ENCODE measurements at places on chromosomes 5 and 9. TPM values are rescaled to one million over a fixed set of nuclear protein-coding genes. Genes with fewer than 3 reads are reported as not detected.
A peak's percentile ranks its signal among the peaks of the same experiment; 100 is the strongest.

SYK gene
- 3.8 TPM for total RNA-seq

INSL6 gene
- not detected for total RNA-seq

BRINP1 gene
- not detected for total RNA-seq

SH3GL2 gene
- not detected for total RNA-seq

RAB14 gene
- total RNA-seq, result 53.9 TPM

PDGFRB gene
- total RNA-seq, result 0.40 TPM

TMEM8B gene
- total RNA-seq, result 1.8 TPM

ECM2 gene
- total RNA-seq, result not detected

CD72 gene
- 1.8 TPM for total RNA-seq

DNA sequence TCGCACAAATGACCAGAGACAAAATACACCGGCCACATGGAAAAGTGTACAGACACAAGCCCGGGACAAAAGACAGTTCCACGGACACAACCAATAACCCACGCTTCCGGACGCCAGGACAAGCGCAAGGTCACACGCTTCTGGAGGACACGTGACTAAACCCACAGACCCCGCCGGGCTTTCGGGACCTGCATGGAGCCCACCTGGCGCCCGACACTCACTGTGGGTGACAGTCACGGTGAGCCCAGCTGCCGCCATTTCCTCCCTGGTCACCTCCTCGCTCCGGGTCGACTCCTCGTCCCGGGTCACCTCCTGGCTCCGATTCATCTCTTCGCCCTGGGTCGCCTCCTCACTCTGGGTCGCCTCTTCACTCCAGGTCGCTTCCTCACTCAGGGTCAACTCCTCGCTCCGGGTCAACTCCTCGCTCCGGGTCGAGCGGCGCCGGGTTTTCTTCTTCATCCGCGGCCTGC is 470 bp downstream of the BAG1 start:
- peak; percentile 25 for DNase-seq

DNA sequence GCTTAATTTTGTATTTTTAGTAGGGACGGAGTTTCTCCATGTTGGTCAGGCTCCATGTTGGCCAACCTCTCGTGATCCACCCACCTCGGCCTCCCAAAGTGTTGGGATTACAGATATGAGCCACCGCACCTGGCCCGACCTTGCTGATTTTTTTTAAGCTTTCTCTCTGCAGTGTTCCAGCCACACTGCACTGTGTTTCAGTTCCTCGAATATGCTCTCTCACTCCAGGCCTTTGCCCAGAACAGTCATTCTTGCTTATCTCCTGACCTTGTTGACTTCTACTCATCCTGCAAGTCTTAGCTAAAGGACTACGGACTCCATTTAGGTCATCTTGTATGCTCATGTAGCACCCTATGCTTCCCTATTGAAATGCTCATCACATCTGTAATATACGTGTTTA is 3.3 kb downstream of the SNAPC3 start:
- no peak for DNase-seq

DNA sequence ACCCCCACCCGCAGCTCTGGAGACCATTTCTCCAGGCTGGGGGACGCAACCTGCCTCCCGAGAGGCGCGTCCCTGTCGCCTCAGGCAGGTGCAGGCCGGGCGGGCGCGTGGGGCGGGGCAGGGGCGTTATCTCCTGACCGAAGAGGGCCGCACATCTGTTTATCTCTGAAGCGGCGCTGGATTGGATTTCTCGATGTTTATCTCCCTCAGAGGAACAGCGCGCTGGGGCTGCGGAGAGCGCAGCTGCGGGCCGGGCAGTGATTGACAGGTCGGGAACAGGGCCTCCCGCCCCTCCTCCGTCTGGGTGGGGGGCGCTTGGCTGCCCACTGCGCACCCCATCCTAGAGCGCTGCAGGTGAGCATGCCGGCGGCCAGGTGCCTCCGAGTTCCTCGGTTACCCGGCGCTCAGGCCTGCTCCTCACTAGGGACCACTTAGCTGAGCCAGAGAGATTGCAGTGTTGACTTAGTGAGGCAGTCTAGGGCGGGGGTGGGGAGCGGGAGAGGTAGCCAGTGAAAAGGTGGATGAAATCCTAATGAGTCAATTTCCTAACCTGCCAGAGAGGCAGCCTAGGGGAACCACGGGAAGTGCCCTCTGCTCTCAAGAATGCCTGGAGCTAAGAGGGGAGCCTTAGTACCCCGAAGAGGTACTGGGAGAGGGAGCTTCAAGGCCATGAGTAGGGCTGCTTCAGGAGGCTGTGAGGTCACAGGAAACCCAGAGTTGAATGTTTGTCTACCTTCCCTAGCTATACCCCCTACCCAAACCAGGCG is 39.6 kb upstream of the TIFAB start:
- DNase-seq, result no peak

- no peak for DNase-seq
Observed at GRCh38 chr5:103582364-103582763, 19.8 kb upstream of the NUDT12 start.

- DNase-seq, result no peak
Observed at GRCh38 chr9:96122282-96122681, 179.7 kb downstream of the HSD17B3 start.

DNA sequence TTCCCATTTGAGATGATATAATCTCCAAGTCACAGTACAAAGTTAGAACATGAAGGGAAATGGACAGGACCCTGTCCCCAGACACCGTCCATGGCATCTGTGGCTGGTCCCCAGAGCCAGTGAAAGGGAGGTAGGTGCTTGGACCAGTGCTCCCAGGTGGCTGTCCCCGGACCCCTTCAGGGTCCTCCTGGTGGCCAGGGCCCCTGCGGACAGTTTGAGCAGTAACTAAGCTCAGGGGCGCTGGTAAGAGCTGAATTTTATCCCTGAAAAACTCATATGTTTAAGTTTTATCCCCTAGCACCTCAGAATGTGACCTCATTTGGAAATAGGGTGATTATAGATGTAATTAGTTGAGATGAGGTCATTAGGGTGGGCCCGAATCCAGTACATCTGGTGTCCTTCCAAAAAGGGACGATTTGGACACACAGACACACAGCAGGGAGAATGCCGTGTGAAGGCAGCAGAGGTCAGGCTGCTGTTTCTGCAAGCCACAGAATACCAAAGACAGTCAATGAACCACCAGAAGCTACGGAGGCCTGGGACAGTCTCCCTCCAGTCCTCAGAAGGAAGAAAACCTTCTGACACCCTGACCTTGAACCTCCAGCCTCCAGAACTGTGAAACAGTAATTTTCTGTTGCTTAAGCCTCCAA is 185.0 kb downstream of the ATPSCKMT start:
- no peak for DNase-seq

DNA sequence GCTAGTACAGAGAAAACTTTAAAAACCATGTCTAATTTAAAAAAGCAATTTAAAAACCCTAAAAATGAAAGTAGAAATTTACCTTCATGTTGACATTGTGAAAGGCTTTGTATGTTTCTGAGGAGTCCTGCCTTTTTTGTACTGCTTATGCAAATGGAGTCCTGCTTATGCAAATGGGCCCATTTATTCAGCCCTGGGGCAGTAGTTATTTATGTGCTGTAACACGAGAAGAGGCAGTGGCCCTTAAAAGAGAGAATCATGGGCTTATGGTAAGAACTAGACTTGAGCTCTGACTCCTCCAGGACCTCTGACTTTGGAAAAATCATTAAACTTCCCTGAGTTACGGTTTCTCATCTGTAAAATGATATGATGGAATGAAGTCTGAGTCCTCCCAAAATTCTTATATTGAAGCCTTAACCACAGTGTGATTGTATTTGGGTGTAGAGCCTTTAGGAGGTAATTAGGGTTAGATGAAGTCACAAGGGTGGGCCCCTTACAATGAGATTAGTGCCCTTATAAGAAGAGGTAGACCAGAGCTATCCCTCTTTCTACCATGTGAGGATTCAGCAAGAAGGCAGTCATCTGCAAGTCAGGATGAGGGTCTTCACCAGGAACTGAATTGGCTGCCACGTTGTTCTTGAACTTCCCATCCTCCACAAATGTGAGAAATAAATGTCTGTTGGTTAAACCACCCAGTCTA is 447.8 kb upstream of the CD180 start:
- DNase-seq, result no peak

GRCh38 chr5:146877178-146877681 is 1.3 kb downstream of the PPP2R2B start:
- DNase-seq, result no peak
